NCI-H2171 treated with DMSO at 0.1 percent for 48 hours (cell line): ENCODE measurements at places on chromosomes 11 and 22.

DNA sequence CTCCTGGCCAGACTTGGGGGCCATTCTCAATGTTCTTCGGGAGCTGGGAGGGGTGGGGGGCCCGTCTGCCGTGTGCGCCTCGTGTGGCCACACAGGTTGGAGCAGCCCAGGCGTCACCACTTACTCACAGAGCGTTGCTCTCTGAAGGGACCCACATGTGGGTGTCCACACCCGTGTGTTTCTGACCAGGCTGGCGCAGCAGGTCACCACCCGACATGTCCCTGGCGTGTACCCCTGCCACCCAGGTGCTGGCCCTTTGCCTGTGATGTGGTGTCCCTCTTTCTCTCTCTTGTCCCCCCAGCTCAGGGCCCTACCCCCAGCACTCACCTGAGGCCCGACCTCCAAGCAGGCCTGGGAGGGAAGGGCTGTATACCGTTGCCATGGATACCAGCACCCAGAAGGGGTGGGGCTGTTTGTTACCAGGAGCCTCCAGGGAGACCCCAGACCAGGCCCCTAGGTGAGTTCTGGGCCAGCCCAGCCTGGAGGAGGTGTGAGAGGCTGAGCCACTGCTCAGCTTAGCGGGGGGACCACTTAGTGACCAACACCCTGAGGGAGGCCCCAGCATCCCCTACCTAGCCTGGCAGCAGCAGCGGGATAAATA lies 1.4 kb downstream of the LMNTD2 start:
- DNase-seq = no peak

DNA sequence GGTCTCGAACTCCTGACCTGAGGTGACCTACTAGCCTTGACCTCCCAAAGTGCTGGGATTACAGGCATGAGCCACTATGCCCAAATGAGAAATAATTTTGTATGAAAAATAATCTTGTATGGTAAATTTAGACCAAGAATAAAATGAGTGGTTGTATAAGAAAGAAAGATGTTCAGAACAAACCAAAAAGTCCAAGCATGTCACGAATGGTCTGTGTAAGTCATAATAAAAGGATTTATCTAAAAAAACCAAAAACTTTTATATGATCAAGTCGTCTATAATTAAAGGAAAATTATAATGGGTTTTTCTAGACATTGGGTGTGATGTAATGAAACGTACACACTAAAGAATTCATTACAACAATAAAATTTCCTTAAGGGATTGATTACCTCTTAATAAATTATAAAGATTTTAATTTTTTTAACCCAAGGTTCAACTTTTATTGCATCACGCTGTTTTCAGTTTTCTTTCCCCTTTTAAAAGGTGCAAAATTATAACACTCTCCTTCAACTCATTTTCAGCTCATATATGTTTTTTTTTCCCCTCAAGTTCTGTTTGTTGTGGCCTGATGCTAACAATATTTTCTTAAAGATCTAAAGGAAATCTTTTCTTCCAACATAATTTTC lies 8.9 kb upstream of the AQP11 start:
- peak; percentile 44 for DNase-seq

DNA sequence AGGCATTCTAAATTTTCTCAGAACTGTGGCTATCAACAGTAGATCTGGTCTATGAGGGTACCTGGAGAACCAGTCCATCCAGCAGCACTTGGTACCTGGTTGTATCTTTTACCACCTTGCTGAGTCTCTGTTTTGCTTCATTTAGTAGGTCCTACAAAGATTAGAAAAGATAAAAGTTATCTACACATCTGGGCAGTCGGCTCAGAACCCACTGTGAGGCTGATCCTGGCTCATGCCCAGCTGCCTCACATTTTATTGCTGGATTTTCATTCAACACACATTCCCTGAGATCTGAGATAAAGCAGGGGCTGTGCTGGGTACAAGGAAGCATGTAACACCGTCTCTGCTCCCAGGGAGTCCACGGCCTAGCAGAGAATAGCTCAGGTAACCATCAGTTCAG lies 27.5 kb downstream of the ATP6V1E1 start:
- peak; percentile 1 for DNase-seq

- DNase-seq = no peak
Observed at GRCh38 chr22:35582218-35582860, 34.8 kb downstream of the MB start.

DNA sequence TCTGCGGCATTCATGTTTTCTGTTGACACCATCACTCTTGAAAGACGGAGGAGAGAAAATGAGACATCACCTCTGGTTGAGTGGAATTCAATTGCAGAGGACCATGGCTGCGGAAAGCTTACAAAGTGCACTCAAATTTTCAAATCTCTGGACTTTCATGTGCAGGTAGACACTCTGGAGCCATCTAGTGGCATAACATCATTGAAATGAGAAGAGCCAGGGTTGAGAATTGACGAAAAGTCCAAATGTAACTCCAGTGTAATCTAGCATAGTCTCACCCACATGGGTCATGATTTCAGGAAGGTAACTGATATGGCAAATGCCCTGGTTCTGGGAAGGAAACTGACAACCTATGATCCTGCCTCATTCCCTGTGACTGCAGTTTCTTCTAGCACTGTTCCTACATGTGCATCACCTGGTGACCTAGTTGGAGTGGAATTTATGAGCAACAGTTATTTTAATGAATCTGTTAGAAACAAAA lies 687.8 kb downstream of the KCNA4 start:
- DNase-seq = peak; percentile 70
